ENCODE measurements at places on chromosomes 6 and 20. TPM values are rescaled to one million over a fixed set of nuclear protein-coding genes. Genes with fewer than 3 reads are reported as not detected.

RAET1G gene
- total RNA-seq, result not detected

CPNE5 gene
- total RNA-seq, result 1.2 TPM

GRCh38 chr6:131015630-131016263 is 47.3 kb downstream of the EPB41L2 start:
- DNase-seq, result no peak

DNA sequence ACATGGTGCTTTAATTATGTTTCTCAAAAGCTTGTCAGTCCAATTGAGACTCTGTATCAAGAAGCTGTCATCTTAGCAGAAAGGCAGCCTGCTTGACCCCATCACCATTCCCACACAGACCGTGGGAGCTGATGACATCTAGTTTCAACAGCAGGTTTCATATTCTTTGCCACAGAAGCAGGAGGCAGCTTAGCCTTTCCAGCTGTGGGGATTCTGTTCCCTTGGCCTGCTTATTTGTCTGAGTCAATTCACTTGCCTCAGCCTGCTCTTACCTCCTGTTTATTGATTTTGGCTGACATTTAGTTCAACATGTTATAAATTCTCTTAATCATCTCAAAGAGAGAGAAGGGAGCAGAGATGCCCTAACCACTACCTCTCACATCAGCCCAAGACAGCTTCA is 527.7 kb downstream of the ADGRB3 start:
- DNase-seq, result no peak
